Sigmoid colon (tissue), 7 donors: ENCODE measurements at places on chromosomes 2 and 18. TPM values are rescaled to one million over a fixed set of nuclear protein-coding genes. Genes with fewer than 3 reads are reported as not detected.
A peak's percentile ranks its signal among the peaks of the same experiment; 100 is the strongest.

- peaks cover 4% of the 10 kb centered on the region for H3K36me3 ChIP-seq
- peak overlapping the region; percentile 99 for H3K27ac ChIP-seq
- no peaks in the 10 kb centered on the region for H3K27me3 ChIP-seq
- H3K4me3 ChIP-seq = peak overlapping the region; percentile 100
Observed at GRCh38 chr2:218398437-218399390, 954 bp upstream of the CTDSP1 start.

DNA sequence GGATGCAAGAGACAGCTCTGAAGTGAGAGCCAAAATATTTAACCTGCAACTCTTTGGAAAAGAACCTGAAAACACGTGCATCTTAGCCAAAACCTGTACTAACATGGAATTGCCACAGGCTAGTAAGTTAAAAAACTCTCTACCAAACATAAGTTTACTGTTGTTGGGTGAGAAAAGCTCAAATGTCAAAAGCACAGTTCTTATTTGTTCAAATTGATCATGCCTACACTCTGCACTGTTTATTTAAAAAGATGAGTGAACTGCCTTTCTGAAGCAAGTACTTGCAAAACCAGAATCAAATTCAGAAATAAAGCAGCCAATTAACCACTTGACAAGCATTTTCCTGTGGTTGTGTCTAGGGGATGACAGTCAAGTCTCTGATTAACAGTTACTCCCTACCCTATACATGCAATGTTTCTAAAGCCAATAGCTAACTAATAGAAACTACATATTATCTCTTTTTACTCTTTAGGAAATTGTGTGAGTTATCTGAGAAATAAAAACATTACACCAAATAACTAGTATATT is 5.6 kb downstream of the IKZF2 start:
- DNase-seq = no peak
- no peak overlapping the region for H3K27ac ChIP-seq
- no peaks in the 10 kb centered on the region for H3K27me3 ChIP-seq

DNA sequence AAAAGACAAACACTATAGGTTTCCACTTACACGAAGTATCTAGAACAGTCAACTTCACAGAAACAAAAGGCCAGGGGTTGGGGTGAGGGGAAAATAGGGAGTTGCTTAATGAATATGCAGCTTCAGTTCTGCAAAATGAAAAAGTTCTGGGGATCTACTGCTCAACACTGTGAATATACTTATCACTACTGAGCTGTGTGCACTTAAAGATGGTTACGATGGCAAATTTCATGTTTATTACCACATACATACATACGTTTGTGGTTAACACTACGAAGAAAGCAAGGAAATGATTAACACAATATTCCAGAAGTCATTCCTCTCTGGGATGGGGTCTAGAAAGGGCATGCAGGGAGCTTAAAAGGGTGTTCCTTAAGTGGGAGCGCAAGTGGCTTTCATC is 19.3 kb downstream of the MBOAT2 start:
- H3K4me3 ChIP-seq = no peak overlapping the region
- H3K4me1 ChIP-seq = peaks cover 3% of the 10 kb centered on the region
- no peaks in the 10 kb centered on the region for H3K36me3 ChIP-seq
- no peak for DNase-seq
- H3K27ac ChIP-seq = no peak overlapping the region
- H3K27me3 ChIP-seq = no peaks in the 10 kb centered on the region

Gene SGPP2
- 0.49 TPM for total RNA-seq

Gene VWC2L
- total RNA-seq = not detected

Gene RAB1A
- total RNA-seq = 61.9 TPM
